Jurkat, Clone E6-1 (cell line): ENCODE measurements at places on chromosomes 4 and X.

- no peak for DNase-seq
These were observed 2.5 kb downstream of the SLC25A6 start for GRCh38 chrX:1389181-1389992.

GRCh38 chr4:108003982-108004515, 14.4 kb downstream of the HADH start:
- DNase-seq, result peak; percentile 82

- DNase-seq, result no peak
These were observed 460.6 kb downstream of the NAF1 start for GRCh38 chr4:162706051-162706450.

DNA sequence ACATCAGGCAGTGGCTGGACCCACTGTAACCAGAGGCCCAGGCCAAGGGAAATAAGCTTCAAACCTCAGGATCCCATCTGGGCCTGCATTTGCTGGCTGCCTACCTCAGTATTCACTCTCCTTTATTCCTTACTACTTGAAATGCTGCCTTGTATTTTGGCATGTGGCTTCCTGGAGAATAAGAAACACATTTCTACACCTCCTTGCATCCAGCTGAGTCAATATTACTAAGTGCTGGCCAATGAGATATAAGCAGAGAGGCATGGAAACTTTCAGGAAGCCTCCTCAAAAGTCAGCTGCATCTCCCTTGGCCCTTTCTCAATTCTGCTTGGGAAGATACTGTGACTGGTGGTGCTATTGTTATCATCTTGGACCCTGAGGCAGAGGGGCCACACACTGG, 59.8 kb upstream of the RELL1 start:
- DNase-seq, result no peak

DNA sequence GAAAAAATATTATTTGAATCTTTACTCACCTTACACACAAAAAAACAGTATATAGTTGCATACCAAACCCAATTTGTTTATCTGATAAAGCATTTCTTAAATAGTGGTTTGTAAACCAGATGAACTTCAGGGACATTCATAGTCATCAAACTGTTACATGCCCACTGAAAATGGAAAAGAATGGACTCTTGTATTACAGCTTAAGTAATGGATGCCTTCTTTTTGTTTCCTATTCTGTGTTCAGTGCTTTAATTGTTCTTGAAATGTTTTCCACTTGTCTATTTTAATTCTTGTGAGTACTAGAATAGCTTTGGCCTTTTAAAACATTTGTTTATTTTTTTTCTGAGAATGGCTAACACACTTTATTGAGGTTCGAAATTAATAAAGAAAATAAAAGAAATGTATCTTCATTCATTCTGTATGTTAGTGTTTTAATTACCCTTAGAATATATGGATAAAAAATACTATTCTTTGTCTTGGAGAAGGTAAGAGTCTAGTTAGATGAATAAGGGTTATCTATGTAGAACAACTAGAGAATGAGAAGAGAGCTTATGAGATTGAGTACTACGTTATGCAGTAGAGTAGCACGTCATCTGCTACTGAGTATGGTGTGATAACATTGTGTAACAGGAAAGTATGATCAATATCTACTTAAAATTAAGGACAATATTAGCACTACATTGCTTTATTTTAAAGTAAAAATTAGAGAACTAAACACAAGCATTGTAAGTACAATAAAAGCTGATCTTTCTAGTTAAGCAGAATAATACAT, 9.9 kb downstream of the CPEB2 start:
- no peak for DNase-seq

GRCh38 chr4:94934201-94934600, 176.4 kb downstream of the BMPR1B start:
- DNase-seq, result no peak

DNA sequence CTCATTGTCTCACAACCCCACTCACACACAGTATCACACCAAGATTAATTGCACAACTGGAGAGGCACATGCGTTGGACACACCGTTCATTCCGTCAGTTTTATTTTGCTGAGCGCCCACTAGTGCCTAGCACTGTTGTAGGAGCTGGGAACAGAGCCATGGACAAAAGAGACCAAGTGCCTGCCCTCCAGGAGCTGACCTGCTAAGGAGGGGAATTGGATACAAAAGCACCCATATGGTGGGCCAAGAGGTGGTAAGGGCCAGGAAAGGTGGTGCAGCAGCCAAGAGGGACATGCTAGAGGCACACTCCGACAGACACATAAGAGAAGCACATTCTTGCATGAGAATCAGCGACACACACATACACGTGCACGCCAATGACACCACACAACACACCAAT, 705 bp upstream of the CRMP1 start:
- no peak for DNase-seq

DNA sequence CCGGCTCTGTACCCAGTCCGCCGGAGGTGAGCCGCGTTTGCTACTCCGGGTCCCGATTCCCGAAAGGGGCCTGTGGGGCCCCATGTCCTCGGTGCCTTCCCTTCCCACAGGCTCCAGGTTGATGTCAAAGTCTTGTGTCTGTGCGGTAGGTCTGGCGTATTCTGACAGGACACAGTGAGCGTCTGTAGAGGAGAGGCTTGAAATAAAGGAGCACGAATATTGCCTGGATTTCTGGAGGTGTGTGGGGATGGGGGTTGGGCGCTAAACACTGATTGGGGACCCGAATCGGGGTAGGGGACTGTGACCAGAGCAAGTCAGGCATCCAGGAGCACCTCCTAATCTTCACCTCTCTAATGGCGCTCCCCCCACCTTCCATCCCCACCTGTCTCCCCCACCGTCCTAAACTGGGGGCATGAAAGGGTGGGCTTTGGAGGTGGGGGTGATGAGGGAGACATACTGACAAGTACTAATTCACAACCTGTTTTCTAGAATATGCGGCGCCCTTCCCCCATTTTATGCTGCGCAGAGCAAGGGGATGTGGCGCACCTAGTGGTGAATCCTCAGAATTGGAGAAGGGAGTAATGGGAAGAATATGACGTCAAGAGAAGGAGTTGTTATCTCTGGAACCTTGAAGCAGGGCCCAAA, 855 bp downstream of the GPRASP2 start:
- DNase-seq, result no peak

GRCh38 chrX:134622056-134622812, 36.0 kb downstream of the PLAC1 start:
- DNase-seq, result peak; percentile 7
